ENCODE measurements at places on chromosomes 2 and 18.

DNA sequence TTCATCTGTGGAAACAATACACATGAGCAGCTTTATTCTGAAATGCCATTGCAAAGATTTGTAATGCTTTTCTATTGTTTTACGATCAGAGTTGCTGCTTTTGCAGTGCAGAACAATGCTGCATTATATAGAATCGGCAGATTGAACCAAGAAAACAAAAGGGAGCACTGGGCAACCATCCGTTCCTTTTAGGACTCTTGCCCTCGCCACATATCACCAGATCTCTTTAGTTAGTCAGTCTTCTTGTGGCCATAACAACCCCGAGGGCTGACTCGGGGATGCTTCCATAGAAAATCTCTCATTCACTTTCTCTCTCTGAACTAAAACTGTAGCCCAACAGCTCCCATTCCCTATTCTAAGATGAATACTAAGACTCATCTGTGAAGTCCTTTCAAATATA lies 340.4 kb downstream of the NRXN1 start:
- DNase-seq, result no peak

DNA sequence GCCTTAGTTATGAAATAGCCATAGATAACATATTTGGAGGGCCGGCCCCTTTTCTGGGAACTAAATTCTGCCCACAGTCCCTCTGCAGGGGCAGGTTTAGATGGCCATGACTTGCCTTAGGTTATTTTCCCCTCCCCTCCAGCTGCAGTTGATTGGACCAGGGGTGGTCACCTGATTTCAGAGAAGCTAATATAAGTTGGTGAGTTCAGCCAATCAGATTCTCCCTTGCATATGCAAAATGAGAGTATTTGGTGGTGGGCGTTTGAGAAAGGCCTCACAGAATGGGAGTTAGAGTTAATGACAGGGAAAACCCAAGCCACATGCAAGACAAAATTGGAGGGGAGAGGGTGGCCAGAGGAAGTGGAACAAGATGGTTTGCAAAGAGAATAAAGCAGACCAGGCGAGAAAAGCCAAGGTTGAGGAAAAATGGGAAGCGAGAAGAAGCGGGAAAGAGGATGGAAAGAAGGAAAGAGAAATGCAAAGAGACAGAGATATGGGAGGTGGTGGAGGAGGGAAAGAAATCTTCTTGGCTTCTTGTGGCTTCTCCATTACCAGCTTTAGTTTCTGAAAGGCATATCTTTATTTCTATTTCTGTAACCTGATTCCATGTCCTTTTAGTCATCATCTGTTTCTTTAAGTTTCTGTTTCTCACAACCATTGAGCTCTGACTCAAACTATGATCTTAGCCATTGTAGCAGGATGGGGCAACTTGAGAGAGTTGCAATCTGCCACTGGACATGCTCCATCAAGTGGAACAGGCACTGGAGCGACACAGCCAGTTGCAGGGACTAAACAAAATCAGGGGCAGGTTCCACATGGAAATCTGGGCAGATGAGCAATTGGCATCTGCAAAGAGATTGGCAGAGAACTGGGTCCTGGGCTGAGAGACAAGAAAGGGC lies 108.1 kb upstream of the SIX3 start:
- no peak for DNase-seq

DNA sequence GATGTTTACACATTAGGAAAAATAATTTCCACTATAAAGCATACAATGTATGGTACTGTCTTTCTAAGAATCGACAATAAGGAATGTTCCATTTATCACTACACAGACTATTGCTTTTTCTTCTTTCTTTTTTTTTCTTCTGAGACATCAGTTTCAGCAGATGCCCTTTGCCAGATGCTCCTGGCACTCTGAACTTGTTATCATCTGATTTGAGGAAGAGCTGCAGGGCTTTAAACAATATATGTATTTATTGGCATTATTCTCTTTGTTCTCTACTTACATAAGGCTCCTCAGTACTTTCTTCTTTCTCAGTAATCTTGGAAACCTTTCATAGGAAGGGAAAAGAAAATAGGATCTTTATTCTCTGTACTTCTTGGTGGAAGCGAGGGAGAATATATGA lies 45.0 kb upstream of the AGPS start:
- DNase-seq, result no peak

DNA sequence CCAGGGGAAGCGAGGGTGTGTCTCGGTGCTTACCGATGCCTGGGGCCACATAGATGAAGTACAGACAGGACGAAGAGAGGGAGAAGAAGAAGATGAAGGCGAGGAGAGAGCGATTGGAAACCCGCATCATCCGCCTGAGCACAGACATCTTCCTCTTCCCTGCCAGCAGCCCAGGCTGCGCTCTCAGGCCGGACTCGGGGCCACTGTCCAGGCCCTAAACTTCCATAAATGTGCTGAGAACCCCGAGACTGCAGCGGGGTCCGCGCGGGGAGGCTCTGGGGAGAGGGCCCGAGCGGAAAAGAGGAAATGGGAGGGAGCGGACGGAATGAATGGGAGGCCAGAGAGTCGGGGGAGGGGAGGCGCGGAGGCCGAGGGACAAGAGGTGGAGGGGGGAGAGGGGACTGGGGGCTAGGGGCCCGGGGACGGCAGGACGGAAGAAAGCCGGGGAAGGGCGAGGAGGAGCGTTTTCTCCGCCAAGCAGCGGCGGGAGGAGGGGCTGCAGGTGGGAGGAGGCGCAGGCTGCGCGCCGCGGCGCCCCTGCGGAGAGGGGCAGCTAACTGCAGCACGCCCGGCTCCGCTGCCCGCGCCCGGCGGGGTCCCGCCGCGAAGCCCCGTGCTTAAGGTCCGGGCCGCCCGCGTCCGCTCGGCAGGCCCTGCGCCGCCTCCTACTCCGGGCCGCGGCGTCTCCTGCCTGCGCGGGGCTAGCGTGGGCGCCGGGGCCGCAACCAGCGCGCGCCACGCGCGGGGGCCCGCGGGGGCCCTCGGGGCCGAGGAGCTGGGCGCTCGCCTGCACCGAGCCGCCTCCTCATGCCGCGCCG lies at the start of gene B4GALT6:
Gene B4GALT6, minus strand, starts transcription at position 303 of the 818 bp plus-strand sequence. Its CDS starts 155 bp downstream, at position 148.
- peak; percentile 56 for DNase-seq

DNA sequence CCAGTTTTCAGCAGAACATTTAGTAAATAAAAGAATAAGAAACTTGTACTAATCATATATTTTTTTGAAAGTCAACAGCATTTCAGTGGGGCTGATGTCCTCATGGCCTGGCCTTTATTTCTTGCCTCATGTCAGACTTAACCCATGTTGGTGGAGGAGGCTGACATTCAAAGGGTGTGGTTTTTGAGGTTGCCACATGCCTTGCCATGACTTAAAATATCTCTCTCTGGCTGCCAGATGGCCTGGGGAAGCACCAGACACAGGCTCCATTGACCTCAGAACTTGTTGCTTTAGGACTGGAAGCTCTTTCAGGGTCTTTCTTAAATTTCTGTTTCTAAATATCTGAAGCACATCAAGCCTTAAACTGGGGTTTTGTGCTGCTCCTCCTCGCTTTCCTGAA lies 32.5 kb upstream of the CD28 start:
- no peak for DNase-seq
